Amygdala (tissue), 56 donors: ENCODE measurements at places on chromosomes 7 and 10.
A peak's percentile ranks its signal among the peaks of the same experiment; 100 is the strongest.

DNA sequence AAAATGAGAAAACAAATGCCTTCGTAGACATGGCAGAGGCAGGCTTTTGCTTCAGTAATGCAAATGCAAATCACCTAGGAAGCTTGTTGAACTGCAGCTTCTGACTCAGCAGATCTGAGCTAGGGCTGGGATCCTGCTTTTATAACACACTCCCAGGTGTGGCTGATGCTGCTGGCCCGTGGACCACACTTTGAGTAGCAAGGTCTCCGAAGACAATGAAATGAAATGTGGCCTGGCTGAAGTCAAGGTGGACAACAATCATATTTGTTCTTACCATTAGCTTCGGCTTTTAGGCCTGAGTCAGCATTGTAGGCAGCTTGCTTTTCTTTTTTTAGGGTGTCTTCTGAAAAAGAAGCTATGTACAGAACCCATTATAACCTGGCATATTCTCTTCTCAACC lies 26.3 kb downstream of the COL17A1 start:
- DNase-seq = no peak

DNA sequence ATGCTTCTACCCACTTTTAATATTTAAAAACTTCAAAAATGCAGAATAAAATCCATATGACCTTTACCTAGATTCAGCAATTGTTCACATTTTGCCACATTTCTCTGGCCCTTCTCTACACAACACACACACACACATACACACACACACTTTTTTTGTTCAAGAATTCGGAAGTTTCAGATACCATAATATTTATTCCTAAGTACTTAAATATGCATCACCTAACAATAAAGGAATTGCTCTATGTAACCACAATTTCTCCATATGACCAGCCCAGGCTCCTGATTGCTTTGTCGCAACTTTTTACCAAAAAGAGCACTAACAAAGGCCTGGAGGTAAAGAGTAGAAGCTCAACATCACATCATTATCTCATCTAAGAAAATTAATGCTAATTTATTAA lies 106.6 kb downstream of the FAS start:
- DNase-seq = no peak

GRCh38 chr10:34627741-34628140 lies 187.4 kb downstream of the PARD3 start:
- DNase-seq = no peak

DNA sequence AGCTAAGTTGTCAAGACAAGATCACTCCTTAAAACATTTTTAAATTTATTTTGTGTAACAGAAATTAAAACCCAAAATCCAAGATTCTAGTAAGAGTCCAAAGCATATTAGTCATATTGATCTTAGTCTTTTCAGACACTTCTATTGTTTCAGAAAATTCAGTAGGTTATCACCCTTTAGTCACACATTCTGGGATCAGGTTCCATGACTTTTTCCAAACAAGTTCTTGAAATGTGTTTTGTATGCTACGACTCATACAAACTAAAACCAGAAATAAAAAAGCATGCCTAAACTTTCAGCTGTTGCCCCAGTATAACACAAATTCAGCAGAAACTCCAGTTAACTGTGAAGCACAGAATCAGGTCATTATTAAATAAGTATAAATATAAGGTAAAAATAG lies 10.7 kb downstream of the SEMA3D start:
- no peak for DNase-seq

- DNase-seq = no peak
Observed at GRCh38 chr7:99311702-99312101, 14.0 kb upstream of the ARPC1A start.

DNA sequence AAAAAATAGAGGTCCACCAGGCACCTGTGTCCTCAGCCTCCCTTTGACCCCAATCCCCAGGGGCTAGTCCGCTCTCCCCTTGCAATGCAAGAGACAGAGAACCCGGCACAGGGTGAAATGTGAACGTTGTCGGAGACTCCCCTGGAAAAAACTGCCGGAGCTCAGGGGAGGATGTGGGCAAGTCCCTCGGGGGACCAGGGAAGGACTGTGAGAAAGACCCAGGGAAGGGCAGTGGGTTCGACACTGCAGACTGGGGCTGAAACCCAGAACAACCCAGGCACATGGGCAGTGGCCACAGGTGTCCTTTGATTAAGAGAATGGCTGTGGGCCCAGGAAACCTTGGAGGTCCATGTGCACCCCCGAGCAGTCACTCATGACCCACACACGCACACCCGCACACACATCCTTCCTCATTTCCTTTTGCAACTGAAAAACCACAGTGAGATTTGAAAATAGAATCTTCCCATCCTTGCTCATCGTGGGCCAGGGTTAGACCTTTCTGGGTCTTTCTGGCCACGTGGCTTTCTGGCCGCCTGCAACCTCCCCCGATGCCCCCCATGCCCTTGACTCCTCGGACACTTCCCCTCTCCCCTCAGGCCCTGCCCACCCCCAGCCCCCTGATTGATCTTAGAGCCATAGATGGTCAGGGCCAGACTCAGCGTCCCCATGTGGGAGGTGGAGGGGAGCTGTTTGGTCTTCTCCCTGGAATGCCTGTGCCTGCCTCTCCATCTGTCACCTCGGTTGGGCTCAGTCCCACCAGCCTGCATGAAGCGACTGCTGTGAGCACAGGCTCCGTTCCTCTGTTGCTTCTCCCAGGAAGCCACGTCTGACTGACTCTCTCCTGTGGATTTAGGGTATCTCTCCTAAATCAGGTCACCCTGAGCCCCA lies 7.9 kb downstream of the LAT2 start:
- DNase-seq = no peak

- no peak for DNase-seq
Observed at GRCh38 chr7:132393789-132394261, 182.4 kb downstream of the PLXNA4 start.

GRCh38 chr7:73988197-73988596 lies 39.8 kb upstream of the ELN start:
- DNase-seq = peak; percentile 69

DNA sequence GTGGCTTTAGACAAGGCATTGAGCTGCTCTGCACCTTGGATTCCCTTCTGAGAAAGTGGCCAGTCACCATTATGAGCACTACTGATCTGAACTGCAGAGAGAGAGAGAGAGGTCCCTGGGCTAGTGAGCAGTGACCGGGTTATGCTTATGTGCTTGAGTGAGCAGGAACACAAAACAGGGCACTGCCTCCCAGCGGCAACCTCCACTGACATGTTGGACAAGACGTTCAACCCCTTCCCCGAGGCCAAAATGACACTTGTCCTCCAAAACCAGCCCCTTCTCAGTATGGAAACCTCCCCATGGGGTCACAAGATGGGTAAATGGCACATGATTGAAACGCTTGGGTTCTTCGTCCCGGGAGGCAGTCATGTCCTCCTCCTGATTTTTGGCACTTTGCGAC lies 339.4 kb upstream of the ZMIZ1 start:
- DNase-seq = no peak

DNA sequence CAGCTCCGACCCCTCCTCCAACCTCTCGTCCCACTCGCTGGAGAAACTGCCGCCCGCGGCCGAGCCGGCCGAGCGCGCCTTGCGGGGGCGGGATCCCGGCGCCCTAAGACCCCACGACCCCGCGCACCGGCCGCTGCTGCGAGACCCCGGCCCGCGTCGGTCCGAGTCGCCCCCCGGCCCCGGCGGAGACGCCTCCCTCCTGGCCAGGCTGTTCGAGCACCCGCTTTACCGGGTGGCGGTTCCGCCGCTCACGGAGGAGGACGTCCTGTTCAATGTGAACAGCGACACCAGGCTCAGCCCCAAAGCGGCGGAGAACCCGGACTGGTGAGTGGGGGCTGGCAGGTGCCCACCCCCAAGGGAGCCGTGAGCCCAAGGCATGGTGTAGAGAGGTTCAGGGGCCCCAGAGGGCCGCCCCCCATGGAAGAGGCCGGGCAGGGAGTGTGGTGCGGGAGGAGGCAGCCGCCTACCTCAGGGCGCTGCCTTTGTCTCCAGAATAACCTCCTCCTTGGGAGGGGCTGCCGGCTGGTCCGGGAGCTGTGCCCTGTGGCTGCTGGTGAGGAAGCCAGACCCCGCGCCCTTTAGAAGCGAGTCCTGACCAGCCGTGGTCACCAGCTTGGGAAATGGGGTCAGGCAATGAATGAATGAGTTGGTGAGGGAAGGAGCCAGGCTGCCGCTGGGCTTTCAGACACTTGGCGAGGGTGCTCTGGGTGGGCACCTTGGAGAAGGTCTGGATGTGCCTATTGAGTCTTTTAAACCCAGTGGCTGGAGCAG lies 1.3 kb downstream of the FAM20C start:
- no peak for DNase-seq

DNA sequence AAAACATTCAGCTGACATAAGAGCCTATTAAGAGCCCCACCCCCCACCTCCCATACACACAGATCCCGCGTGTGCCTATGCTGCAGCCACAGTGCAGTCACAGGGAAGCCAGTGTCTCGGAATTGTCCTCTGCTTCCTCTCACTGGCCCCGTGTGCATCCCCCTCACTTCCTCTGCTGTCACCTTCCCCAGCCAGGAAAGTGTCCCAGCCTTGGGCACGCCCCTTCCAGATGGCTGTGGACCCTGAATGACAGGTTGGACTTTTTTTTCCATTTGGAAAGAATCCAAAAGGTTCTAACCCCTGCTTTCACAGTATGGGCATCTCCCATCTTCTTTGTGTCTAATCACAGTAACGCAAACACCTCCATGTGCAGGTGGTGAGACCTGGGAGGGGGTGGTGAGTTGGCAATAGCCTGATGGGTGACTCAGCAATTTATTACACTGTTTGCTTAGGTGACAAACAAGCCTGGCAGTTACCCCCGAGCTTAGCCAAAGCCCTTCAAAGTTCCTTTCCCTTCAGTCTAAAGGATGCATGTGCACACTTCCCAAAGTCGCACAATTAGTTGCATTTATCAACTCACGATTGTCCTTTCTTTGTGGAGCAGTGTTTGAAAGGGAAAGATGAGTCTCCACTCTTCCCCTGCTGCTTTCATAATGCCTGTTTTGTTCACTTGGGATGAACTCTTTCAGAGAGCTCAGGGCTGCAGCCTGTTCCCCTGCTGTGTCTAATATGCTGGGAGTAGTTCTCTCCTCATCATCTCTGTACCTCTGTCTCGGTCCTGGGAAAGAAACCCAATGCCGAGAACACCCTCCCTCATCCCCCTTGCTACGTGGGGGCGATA lies 67.5 kb upstream of the EFCAB10 start:
- DNase-seq = no peak

DNA sequence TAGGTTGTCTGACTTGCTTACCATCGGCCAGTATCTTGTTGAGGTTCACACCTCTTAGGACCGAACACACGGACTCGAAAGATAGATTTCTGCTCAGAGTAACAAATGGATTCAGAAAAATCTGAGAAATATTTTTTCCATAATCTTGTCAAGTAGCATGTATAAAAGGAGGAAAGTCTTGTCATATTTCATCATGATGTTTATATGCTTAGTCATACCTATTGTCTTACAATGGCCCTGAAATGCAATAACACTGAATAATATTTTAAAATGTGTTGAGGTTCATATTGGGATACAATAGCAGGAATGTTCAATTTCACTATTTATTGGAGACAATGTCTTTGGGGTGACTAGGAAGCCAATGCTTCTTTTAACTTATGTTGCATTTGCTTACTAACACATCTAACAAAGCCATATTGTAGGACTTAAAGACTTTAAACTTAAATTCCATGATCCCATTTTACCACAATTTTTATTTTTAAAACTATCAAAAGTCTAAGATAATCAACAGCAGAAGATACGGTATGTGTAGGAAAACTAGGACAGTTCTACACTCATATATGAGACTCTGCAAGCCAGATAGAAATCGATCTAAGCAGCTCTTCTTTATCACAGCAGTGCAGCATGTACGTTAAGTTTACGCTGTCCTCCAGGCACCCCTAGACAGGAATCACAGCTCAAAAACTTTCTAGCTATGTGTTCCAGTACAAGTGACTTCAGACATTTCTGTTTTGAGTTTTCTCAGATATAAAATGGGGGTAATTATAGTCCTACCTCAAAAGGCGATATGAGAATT lies 135.7 kb upstream of the CAV2 start:
- DNase-seq = no peak

DNA sequence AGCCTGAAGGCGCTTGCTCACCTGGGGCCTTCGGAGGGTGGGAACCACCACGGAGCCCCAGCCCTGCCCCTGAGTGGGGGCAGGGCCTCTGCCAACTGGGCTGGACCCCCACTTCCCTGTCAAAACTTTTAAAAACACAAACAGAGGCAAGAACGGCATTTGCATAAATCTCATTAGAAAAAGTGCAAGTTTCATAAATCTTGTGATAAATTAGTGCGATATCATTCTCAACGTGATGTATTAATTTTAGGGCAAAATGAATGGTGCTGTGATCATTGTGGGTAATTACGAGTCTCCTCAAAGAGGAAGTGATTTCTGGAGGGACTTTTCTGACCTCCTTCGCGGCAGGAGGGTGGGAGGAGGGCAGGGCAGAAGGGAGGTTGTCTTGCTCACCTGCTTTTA lies 98.3 kb downstream of the CDH23 start:
- no peak for DNase-seq

DNA sequence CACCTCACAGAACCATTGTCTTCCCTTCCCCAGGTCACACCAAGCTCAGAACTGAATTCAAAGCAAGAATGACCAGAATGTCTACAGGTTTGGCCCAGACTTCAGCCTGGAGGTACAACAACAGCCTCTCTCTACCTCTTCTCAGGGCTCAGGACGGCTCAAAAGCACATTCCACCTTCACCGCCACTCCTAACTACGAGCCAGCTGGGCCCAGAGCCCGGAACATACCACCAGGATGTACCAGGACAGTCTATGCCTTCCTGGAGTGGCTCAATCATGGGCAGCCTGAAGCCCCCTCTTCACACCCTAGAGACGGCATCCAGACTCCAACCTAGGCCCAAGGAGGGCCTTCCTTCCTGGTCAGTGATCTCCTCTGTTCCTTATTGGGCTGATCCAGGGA lies 41.6 kb downstream of the ANXA8 start:
- no peak for DNase-seq

DNA sequence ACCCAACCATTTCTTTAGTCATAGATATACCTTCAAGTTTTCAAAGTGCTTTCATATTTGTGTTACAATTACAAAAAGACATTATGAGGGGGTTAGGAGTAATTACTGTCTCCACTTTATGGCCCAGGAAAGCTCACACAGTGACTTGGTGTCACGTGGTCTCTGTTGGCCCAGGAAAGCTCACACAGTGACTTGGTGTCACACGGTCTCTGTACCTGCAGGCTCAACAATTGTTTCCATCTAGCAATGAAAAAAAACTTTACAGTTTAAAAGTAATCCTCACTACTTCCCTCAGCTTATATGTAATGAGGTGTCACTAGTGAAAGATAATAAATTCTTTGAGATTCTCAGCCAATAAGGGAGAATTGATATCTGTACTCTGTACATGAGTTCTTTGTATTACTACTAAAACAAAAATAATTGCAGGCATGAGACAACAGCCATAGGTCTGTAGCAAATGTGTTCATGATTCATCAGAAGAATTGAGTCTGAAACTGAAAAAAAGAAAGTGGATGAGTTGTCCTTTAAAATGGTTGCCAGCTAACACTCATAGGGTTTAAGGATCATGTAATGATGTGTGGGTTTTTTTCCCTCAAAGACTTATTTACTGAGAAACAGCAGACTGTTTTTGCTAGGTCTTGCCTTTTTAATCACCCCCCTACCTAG lies 10.9 kb downstream of the OGDH start:
- no peak for DNase-seq

GRCh38 chr7:1659696-1660095 lies 10.4 kb upstream of the ELFN1 start:
- DNase-seq = no peak
